Omental fat pad (tissue), 4 donors: ENCODE measurements at places on chromosomes 7 and 10.

DNA sequence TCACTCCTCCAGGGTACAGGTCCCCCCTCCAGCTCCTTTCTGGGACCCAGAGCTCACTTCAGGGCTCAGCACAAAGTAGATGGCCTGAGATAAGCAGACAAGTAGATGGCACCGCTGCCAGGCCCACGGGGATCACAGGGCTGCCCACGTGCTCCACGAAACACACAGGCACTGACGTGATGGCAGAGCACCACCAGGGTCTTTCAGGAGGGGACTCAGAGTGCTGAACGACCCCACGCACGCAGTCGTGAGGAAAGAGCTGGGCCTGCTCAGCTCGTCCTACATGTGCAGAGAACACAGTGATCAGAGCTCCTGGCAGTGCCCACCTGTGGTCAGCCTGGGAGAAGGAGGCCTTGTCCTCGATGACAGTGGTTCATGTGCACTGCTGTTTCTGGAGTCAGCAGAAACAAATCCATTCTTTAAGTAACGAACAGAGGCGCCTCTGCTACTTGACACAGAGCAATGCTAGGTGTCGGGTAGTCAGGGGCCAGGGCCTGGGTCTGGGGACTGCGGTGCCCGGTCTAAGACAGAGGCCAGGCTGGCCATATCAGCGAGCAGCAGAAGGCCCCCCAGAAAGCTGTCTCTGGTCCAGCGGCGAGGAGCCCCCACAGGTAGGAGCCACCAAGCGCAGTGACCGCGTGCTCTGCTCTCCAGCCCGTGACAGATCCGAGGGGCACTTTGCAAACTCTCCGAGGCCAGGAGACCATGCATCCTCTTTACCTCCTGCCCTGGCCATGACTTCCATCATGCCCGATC is 129.8 kb upstream of the FAM20C start:
- peak; percentile 19 for DNase-seq

DNA sequence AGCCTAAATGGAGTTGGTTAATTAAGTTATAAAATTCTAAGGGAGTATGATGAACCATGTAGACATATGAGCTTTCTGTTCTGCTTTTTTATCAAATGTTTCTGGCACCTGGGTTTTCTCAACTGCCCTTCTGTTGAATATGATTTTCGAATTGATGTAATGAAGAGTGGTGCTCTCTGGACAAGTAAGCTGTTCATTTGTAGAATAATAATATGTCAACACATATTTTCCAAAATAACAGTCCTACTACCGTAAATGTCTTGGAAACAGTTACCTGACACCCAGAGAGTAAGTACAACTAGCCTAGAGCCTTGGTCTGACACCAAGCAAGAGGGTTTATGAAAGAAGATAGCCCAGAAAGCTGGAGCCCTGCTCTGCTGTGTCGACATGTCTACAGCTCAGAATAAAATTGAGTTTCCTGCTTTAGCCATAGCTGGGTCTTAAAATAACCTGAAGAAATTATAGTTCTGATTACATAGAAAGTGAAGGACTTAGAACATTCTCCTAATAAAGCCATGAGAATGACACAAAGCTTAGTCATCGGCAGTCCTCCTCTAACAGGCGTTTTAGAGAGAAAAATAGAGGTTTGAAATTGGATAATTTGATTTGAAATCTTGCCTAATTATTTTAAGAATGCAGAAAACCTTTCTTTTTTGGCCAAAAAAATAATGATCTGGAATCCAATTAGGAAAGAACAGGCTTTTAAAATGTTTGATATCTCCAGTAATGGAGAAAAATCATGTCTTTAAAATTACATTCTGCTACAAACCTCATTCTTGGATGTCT is 25.1 kb downstream of the HDAC9 start:
- no peak for DNase-seq

DNA sequence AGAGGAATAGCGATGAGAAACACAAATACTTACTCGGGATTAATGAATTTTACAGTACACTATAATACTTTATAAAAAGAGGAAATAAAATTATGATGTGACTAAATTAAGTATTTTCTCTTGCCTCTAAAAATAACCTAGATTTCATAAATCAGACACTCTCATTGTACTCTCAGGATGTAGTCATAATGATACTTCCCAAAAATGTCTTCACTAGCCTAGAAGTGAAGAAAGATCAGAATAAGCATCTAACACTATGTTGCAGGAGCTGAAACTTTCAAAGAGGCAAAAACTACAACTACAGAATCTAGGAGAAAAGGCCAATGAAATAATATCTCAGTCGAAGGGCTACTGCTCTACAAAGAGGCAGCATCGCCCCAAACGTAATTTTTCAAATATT is 49.4 kb downstream of the DNAJC1 start:
- no peak for DNase-seq

DNA sequence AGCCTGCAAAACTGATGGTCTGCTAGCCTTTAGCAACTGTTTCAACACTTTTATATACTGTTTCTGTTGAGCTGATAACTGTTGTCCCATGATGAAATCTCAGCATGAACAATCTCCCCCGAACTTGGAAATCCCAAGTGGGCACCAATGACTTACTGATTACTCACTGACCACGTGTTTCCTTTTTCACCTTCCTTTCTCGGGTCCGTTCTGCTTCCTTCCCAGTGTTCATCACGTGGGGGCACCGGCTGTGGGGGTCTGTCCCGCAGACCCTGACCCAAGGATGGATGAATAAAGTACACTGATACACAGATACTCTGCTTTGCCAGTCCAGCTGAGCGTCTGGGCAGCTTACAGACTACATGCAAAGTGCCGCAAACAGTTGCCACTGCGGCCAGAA is 39.0 kb upstream of the RASGEF1A start:
- DNase-seq, result no peak

DNA sequence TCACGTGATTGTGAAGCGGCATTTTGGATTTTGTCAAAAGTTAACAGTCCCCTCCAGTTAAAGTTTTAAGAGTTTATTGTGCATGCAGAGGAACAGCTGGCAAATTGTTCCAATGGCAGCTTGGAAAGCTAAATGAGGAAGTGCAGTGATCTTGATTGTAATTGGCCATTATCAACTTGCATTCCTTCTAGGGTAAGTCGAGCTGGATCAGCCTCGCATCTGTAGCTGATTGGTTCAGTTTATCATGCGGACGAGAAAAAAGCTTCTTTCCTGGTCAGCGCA is 566 bp downstream of the ZNF789 start:
- DNase-seq, result no peak

DNA sequence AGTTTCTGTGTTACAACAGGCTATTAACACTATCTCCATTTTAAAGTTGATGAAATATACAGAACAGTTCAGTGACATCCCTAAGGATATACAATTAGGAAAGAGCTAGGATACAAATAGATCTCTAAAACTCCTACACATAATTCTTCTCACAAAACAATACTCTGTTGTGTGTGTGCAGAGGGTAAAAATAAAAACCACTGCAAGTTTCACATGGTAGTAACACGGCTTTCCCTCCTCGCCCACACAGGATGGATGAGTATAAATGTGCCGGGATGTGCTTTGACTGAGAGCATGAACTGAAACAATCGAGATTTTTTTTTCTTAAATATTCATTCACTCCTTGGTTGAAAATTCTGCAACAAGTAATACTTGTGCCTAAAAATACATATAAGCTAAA is 131.5 kb upstream of the C1QL3 start:
- no peak for DNase-seq

GRCh38 chr7:106155027-106155426 is 42.9 kb upstream of the SYPL1 start:
- DNase-seq, result no peak

DNA sequence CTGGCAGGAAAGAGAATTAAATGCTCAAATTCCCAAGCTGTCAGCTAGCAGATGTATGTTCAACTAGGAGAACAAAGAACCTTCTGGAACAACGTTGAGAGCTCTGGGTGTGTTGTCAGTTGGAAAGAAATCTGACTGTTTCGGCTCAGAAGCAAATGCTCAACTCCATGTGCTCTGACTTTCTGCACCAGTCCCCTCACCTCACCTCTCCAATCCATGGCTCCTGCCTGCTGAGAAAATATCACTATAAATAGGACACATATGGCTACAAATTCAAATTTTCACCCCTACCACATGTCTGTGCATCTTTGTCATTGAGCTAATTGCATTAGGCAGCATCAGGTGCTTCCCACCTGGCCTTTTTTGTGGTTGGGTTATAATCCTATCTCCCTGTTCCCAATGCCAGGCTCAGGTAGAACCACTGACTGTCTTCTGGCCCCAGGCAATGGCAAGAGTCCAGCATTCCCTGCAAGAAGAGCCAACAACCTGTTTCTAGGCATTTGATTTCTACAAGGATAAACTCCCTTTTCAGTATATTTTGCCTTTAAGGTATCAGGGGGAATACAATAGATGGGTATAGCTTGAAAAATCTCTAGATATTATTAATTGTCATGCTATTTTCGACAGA is 142.6 kb upstream of the LSM8 start:
- no peak for DNase-seq

GRCh38 chr7:112996331-112996871 is 90.2 kb downstream of the GPR85 start:
- DNase-seq, result no peak

GRCh38 chr7:130292682-130293257 is at the start of gene CPA4:
Gene CPA4, plus strand, starts transcription at chr7:130293161. Its CDS starts 20 bp downstream, at chr7:130293181.
- DNase-seq, result no peak
